ENCODE measurements at places on chromosomes 7 and 10.

GRCh38 chr7:63039882-63040281 is 958.8 kb upstream of the ZNF722 start:
- no peak for DNase-seq

GRCh38 chr10:52750629-52751028 is 22.0 kb downstream of the MBL2 start:
- no peak for DNase-seq

- no peak for DNase-seq
Measured at GRCh38 chr7:123649964-123650363, 5.7 kb upstream of the LMOD2 start.

GRCh38 chr7:36304099-36304425 is 85.6 kb upstream of the ANLN start:
- DNase-seq = no peak

GRCh38 chr7:7519528-7519927 is 16.1 kb downstream of the COL28A1 start:
- DNase-seq = no peak

DNA sequence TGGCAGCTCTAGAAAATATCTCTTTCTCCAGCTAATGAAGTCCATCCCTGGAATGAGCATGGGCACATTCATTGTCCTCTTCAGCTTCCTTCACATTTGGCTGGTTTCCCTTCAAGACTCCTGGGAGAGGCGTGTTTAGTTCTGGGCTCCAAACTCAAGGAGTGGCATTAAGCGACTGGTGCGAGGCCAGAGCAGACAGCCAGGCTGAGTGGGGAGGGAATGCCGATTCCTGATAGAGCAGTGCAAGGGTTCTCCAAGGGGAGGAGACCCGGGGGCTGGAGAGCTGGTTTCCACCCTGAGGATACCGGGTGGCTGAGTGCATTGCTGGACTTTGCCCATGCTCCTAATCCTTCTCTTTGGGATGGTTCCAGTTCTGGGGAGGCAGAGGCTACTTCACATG is 372.1 kb downstream of the RPS24 start:
- DNase-seq = no peak

DNA sequence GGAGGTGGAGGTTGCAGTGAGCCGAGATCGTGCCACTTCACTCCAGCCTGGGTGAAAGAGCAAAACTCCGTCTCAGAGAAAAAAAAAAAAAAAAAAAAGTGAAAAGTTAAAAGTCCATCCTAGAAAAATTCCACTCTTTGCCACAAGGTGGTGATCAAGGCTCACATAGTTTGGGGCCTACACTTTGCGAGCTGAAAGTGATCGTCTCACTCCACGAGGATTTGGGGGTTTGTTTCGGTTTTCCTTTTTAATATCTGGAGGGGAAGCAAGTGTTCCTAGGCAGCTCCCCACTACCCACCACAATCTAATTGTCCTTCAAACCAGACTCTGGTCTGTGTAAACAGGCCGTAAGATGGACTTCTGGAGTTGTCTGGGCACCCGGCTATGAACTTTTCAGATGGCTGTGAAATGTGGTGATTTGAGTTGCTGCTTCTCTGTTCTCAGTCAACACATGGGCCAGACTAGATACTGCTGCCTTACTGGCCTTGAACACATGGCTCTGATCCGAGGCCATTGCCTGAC is 27.1 kb downstream of the PRLHR start:
- no peak for DNase-seq

GRCh38 chr7:17099083-17099973 is 199.1 kb upstream of the AHR start:
- no peak for DNase-seq

DNA sequence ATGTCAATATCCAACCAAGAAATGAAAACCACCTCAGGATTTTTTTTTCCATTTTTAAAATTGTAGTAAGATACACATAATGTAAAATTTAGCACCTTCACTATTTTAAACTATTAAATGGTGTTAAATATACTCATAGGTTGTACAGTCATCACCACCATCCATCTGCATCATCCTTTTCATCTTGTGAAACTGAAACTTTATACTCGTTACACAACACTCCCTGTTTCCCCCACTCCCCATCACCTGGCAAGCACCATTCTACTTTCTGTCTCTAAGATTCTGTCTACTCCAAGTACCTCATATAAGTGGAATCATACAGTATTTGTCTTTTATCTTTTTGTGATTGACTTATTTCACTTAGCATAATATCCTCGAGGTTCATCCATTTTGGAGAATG is 335.2 kb upstream of the NPSR1 start:
- DNase-seq = no peak

GRCh38 chr10:77541247-77541646 is 96.4 kb downstream of the KCNMA1 start:
- no peak for DNase-seq

DNA sequence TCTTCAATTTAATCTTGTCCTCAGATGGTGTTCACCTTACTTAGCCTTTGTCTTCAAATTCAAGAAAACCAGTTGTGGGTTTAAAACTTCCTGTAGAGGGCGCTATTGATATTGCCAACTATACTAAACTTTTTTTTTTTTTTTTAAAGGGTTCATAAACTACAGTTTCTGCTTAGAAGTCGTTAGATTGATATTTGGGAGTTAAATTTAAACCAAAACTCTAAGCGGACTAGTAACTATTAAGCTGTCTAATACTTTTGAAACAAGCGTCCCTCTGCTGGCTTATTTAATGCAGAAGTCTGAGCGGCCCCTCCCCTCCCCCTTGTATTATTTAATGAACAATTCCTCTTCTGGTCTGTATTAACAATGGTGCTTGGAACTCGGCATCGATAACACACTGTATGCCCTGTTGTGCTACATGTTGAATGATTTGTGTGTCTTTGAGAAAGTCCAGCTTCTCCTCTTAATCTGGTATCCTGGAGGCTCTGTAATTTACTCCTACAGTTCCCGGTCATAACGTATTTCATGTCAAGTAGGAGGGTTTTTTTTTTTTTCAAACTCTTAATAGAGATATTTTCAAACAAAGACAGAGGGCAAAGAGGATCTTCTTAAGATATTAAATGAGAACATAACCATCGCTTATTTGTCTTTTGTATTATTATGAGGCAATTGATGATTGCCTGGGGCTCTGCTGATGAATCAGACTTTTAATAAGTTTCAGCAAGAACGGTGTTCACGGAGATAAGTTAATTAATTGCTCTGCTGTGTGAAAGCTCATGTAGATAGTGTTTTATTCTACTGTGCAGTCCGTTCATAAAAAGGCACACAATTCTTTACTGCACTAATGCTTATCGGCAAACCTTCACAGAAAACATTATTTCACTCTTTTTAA is 22.6 kb upstream of the CREB5 start:
- no peak for DNase-seq

- DNase-seq = no peak
Measured at GRCh38 chr7:93119191-93119905, 1.6 kb upstream of the SAMD9 start.

DNA sequence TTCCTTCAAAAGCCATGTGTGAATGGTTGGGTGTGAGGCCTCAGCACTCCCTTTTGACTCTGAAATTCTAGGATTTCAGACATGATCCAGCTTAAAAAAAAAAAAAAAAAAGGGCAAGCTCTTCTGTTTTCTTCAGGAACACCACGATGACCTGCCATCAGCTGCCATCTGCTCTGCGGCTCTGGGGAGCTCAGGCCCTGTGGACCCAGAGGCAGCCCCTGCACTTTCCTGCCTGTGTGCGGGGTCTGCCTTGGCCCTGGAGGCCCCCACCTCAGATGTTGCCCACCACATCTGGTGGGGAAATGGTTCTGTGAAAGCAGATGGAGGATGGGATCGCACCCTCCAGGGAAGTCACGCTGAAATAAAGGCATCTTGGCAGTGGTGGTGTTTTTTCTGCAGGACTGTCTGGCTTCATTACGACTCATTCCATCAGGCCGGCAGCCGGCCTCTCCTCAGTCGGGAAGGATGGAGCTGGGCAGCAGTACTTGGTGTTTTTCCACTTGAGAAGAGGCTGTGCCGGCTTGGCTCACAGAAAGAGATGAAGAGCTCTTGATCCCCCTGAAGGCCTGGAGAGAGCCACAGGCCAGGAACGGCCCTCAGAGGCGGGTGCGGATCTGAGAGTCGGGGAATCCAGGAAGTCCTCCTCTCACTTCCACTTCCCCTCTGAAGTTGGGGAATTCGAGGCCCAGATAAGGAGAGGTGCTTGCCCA is 66.1 kb upstream of the AQP1 start:
- no peak for DNase-seq

DNA sequence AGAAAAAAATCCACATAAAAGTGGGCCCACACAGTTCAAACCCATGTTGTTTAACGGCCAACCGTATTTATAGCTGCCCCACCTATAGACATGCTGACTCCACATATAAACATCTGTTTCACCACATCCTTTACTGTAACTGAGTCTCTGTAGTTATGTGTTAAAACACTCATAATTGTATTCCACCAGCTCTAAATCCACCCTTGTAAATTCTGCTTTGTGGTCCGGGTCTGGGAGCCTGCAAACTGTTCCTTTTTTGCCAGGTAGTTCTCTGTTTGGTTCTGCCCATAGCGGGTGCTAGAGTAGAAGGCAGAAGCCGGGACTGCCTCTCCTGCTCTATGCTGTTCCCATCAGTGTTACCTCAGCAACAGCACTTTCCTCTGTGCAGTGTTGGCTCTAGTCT is 20.2 kb upstream of the FHIP2A start:
- DNase-seq = no peak

DNA sequence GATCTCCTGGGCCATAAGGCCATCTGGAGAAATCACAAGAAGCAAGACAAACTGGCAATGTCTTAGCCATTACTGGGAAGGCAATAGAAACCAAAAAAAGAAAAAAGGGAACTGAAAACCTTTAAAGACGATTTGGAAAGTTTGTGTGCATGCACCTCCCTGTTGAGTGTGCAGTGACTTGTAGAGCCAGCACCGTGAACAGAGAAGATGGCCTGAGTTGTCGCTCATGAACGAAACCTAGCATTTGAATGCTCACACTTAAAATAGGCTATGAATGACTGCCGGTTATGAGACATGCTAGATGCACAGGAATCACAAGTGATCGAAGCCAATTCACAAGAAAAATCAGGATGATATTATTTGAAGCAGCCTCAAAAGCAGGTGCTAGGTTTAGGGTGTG is 151.3 kb upstream of the ADO start:
- DNase-seq = no peak

GRCh38 chr10:15200626-15201025 is 32.1 kb upstream of the NMT2 start:
- no peak for DNase-seq

DNA sequence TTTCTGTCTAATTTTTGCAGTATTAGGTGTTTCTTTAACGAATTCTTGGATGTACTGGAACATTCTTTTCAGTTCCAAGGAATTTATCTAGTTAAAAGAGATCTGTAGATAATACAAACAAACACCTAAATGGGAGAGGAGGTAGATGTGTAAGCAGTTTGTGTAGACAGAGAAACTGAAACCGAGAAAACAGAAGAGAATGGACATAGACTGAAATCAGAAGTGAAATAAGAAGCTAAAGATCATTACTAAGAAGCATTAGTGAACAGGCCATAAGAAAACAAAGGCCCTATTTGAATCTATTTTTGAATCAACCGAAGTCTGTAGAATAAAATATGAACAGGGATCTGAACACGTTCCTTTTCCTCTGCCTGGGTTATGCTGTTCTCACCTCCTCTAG is 26.5 kb upstream of the TMEM229A start:
- DNase-seq = no peak

DNA sequence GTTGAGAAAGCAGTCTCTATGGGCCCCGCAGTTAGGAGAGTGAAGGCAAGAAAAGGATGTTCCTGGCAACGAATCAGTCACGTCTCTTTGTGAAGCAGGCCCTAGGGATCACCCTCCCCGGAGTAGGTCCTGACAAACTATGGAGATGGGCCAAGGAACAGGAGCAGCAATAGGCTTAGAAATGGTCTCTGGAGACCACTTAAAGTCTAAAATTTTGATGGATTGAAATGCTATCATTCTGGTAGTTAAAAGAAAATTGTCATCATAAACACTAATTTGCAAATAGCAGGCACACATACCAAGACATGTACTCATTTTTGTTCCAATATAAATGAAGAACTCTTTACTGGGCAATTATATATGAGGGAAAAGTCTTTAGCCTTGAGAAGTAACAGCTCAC is 123.5 kb downstream of the ITGB8 start:
- no peak for DNase-seq

DNA sequence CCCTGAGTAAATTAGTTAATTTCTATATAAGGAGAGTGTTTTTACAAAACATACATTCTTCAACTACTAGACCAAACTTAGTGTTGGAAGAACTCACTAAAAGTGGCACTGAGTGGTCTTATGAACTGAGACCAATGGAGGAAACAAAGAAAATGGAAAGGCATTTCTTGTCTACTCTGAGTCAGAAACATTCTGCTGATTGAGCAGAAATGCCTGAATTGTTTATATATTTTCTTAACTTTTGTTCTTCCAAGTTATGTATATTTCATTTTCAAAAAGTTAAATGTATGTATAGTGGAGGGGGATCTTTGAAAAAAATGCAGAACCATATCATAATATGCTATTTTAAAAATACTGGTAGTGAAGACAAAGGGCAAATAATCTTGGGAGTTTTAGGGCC is 320.7 kb downstream of the HGF start:
- DNase-seq = no peak

GRCh38 chr7:115387137-115387536 is 465.2 kb downstream of the MDFIC start:
- no peak for DNase-seq

DNA sequence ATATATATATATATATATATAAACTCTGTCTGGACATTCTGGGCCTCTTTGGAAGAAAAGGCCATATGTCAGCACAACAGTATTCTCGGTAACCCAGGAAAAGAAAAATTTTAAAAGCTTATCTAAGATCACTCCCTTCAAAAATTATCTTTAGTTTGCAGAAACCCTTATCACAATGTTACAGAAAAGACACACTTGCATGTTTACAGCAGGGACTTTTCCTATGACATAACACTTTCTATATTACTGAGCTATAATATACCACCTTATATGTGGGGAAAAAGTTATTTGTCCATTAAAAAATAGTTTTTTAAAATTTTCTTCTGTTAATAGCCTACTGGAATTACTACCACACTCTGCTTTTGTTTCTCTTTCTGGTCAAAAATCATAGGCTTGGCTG is 25.4 kb downstream of the ANKRD61 start:
- no peak for DNase-seq

DNA sequence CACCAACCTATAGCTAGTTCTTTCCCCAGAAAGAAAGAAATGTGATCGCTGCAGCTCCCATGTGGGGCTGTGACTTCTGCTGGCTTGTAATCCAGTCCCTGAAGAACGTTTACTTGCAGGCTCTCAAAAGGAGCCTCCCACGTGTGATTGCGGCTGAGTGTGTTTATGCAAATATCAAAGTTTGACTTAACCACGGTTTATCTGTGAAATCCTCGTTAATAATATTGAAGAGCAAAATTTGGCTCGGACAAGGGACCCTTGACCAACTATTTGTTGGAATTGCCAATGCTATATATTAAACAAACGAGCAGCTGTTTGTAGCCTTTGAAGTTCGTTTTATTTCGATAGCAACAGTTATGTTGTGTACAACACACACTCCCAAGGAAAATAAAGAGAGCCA is 470.1 kb upstream of the NRP1 start:
- no peak for DNase-seq

All from kidney (tissue), 22 donors.